ENCODE measurements at places on chromosomes 16 and 17. TPM values are rescaled to one million over a fixed set of nuclear protein-coding genes. Genes with fewer than 3 reads are reported as not detected.

Gene ABCC1
- total RNA-seq, result 117 TPM

Gene GABARAPL2
- 37.9 TPM for total RNA-seq

Gene CYBA
- total RNA-seq, result 105 TPM

Gene SLC16A5
- total RNA-seq, result 20.5 TPM

Gene ATP2A1
- 0.43 TPM for total RNA-seq

Gene DHRS7C
- total RNA-seq, result not detected

Gene SLC38A8
- total RNA-seq, result 0.34 TPM

Gene TMED6
- under 0.01 TPM for total RNA-seq

Gene KRT15
- total RNA-seq, result 38.3 TPM

Gene DYNC1LI2
- total RNA-seq, result 94.0 TPM

Gene TBC1D26
- under 0.01 TPM for total RNA-seq

Gene CDRT4
- 0.34 TPM for total RNA-seq

Gene ASGR1
- total RNA-seq, result 0.07 TPM

Gene GPRC5C
- 7.2 TPM for total RNA-seq

Gene ZCCHC14
- 4.4 TPM for total RNA-seq

Gene SLC2A4
- 0.14 TPM for total RNA-seq

Gene CLEC3A
- total RNA-seq, result not detected

Gene PIMREG
- total RNA-seq, result 0.34 TPM

Gene SOST
- not detected for total RNA-seq
